ENCODE measurements at places on chromosomes 6 and 20. TPM values are rescaled to one million over a fixed set of nuclear protein-coding genes. Genes with fewer than 3 reads are reported as not detected.

SIRPD gene
- total RNA-seq: 0.78 TPM

MAPK13 gene
- 71.4 TPM for total RNA-seq

CD24 gene
- 63.6 TPM for total RNA-seq

MEI4 gene
- not detected for total RNA-seq

CST11 gene
- total RNA-seq: not detected

PXDC1 gene
- 70.8 TPM for total RNA-seq

NKX2-2 gene
- total RNA-seq: not detected

LAMA2 gene
- 42.1 TPM for total RNA-seq

CYP21A2 gene
- 0.61 TPM for total RNA-seq

HTR1B gene
- 0.84 TPM for total RNA-seq

SLC22A16 gene
- total RNA-seq: 0.87 TPM

TAP1 gene
- 60.4 TPM for total RNA-seq
